ENCODE measurements at places on chromosomes 12 and 14.
A peak's percentile ranks its signal among the peaks of the same experiment; 100 is the strongest.

DNA sequence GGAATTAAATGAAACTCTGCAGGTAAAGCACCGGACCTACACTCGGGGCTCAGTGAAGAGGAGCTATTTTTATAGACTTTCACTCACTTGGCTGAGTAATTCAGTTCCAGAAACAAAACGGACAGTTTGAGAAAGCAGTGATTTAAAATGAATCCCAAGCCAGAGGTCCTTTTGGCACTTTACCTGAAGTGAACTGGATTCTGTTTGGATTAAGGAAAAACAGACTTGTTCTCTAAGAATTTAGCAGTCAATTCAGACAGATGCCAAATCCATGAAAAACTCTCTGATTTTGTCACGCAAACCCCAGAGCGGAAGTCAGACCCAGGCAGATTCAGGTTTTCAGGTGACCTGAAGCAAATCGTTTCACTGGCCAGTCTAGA lies 4.9 kb upstream of the VASH1 start:
- DNase-seq, result no peak

- DNase-seq, result peak; percentile 22
Observed at GRCh38 chr12:51752234-51752889, 96.2 kb downstream of the FIGNL2 start.

DNA sequence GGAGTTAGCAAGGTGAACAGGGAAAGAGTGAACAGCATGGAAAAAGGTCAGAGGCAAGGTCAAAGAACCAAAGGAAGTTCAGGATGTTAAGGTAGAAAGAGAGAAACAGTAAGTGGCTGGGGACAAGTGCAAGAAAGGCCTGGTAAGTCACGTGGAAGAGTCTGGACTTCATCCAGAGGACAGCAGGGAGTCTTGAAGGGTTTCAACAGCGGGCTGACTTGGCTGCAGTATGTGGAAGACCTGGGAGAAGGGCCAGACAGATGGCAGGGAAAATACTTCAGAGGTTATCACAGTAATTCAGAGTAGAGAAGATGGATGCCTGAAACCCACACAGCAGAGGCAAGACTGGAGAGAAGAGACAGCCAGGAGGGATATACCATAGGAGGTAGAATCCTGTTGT lies 34.0 kb downstream of the CIT start:
- no peak for DNase-seq

DNA sequence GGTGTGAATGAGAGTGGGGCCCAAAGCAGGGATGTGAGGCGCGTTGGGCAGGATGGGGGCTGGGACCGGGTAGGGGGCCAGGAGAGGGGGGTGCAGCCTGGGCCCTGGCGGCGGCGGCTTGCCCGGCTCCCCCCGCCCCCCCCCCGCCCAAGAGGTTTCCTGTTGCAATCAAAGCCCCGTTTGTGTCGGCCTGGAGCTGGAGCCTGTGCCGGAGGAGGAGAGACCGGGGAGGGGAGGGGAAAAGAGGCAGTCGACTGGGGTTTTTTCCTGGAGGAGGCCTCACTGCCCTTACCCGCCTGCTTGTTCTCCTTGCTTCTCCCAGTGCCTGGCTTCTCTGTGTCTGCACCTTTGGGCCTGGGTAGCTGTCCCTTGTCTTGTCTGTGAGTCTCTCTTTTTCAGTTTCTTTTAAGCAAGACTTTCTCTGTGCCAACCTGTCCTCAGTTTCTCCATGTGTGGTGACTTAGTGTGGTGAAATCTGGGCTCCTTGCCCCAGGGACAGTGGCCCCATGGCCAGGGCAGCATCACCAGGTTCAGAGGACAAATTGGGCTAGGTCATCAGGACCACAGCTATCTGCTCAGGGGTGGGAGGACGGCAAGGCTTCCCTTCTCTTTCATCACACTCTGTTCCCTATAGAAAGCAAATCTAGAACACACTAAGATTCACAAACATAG lies 8.5 kb downstream of the RARG start:
- no peak for DNase-seq

DNA sequence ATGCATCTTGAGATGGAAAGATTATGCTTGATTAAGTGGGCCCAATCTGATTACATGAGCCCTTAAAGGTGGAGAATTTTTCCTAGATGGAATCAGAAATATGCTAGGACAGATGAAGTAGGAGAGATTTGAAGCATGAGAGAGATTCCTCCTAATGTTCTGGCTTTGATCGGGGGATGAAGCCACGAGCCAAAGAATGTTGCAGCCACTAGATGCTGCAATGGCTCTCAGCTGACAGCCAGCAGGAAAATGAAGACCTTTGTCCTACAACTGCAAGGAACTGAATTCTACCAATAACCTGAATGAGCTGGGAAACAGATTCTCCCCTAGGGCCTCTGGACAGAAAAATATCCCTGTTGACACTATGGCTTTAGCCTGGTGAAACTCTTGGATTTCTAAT lies 82.6 kb upstream of the ATP2B1 start:
- no peak for DNase-seq

GRCh38 chr12:123115409-123116121 lies 35.3 kb downstream of the PITPNM2 start:
- no peak for DNase-seq
